ENCODE measurements at places on chromosomes 2 and 18.
A peak's percentile ranks its signal among the peaks of the same experiment; 100 is the strongest.

GRCh38 chr2:39431592-39432316 is 5.3 kb downstream of the MAP4K3 start:
- DNase-seq, result no peak

DNA sequence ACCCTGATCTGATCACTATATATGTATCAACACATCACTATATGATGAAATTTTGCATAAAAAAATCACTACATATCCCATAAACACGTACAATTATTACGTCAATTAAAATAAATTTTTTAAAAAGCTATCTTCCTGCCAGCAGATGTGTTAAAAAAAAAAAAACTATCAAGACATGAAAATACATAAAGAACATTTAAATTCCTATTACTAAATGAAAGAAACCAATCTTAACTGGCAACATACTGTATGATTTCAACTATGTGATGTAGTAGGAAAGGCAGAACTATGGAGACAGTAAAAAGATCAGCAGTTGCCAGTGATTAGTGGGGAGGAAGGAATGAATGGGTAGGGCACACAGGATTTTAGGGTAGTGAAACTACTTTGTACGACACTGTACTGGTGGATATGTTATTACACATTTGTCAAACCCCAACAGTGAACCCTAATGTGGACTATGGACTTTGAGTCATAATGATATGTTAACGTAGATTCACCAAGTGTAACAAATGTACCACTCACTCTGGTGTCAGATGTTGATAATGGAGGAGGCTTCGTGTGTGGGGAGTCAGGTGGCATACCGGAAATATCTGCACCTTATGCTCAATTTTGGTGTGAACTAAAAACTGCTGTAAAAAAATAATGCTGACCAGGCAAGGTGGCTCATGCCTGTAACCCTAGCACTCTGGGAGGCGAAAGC is 27.4 kb downstream of the USP34 start:
- DNase-seq, result no peak

- DNase-seq, result no peak
These were observed 16.5 kb downstream of the AGAP1 start for GRCh38 chr2:235510318-235510717.

- no peak for DNase-seq
These were observed 21.5 kb upstream of the MSH2 start for GRCh38 chr2:47381408-47381807.

- DNase-seq, result peak; percentile 54
These were observed 163.6 kb upstream of the ZNF516 start for GRCh38 chr18:76658627-76659026.

GRCh38 chr2:3386448-3386958 is 7.0 kb downstream of the TRAPPC12 start:
- no peak for DNase-seq

DNA sequence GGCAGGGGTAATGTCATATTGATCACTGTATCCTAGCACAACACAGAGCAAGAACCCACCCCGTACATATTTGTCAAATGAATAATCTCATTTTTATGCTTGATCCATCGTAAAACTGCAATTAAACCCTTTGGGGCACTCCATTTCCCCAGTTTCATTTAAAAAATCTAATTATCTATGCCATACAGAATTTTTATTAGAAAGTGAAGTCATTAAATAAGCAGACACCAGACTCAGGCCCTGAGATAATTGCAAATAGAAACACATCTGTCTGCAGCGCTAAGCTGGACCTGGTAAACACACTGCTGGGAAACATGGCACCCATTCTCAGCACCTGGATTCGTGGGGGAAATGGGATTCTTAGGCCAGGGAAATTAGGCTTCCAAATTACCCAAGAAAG is 5.1 kb downstream of the CYRIA start:
- no peak for DNase-seq

DNA sequence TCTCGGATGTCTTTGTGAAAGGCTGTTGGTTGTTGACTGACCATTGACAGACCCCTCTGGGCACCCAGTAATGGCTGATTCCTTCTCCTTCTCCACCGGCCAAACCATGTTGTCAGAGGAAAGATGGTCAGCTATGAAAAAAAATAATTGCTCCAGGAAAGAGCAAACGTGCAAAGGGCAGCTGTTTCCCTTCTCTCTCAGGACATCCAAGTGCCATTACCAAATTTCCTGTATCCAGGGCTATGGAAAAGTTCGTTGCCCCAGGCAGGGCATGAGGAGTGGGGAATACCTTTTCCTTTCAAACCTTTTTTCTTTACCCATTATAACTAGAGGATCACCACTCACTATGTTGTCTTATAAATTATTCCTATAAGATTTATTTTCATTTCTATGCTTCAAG is 321.5 kb upstream of the HNRNPA3 start:
- DNase-seq, result no peak

GRCh38 chr2:176178757-176179295 is 9.6 kb upstream of the HOXD1 start:
- no peak for DNase-seq

GRCh38 chr2:209602259-209602658 is 169.4 kb upstream of the UNC80 start:
- no peak for DNase-seq

DNA sequence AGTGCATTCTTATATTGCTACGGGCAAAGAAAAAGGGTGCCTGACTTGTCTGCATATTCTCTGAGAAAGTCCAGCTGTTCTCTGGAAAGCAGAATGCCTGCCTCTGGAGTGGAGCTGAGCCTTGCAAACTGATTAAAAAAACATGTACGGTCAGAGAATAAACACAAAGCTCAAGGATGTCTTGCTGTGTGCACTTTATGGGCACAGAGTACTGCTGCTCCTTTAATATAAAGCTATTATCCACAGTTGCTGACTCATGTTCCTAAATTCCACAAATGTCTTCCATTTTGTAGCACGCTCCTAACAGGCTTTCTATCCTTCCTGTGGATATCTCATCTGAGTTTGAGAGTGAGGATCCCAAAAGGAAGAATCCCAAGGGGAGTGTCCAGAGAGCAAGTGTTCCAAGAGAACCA is 229.0 kb downstream of the MREG start:
- DNase-seq, result no peak

DNA sequence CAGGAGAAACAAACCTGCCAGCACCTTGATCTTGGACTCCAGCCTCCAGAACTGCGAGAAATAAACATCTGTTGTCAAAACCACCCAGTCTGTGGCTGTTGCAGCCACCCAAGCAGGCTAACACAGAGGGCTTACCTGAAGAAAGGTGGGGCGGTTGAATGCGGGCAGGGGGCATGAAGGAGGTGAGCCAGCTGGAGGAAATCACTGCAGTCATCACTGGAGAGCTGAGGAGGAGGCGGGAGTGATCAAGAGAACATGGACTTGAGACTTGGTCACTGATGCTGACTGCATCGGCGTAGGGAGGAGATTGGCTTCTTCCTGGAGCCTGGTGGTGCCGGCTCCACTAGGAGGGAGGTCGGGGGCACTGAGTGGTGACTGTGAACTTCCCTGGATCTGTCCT is 14.6 kb upstream of the ARMC9 start:
- DNase-seq, result no peak

- no peak for DNase-seq
These were observed 3.8 kb downstream of the EN1 start for GRCh38 chr2:118843483-118844132.

- DNase-seq, result no peak
These were observed 312.5 kb upstream of the CHAC2 start for GRCh38 chr2:53455094-53455493.

DNA sequence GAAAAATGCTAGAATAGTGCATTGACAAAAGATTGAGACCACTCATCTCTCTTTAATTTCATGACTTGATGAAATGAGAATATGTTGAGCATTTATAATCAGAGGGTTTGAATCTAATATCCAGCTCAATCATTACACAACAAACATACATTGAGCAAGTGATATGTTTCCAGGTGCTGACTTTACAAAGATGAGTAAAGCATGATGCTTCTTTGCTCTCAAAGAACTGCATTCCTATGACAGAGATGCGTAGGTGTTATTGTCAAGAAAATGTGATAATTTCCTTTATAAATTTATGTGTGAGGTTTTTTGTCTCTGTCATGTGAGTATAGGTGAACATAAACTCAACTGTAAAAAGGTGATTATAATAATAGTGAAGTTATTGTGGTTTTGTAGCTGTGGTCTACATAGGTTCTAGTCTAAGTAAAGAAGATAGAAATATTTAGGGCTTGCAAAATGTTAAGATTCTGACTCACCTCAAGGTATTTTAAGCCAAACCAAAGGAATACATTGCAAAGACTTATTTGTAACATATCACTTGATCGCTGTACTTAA is 389.8 kb downstream of the GALNT13 start:
- no peak for DNase-seq

- no peak for DNase-seq
These were observed 14.5 kb upstream of the KCNK3 start for GRCh38 chr2:26678035-26678434.

DNA sequence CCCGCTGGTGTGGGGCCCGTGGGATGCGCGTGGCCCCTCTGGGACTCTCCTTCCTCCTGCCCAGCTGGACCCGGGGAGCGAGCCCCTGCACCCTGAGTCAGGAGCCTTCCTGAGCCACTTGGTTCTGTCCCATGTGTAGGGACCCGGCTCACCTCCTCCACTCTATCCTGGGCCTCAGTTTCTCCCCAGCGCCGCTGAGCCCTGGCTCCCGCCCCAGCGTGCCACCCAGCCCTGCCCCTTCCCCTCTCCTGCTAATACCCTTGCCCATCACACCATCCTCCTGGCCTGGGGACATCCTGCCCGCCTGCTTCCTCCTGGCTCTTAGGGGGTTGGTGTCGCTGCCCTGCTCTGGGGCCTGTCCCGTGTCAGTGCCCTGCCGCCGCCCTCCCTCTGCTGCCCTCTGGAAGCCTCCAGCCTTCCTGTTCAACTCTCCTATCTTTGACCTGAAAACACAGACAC is 24.8 kb downstream of the GPC1 start:
- no peak for DNase-seq

- no peak for DNase-seq
These were observed 70.3 kb upstream of the NOSTRIN start for GRCh38 chr2:168732100-168732499.

- DNase-seq, result peak; percentile 30
These were observed 37.0 kb upstream of the TMEM18 start for GRCh38 chr2:714005-714741.

DNA sequence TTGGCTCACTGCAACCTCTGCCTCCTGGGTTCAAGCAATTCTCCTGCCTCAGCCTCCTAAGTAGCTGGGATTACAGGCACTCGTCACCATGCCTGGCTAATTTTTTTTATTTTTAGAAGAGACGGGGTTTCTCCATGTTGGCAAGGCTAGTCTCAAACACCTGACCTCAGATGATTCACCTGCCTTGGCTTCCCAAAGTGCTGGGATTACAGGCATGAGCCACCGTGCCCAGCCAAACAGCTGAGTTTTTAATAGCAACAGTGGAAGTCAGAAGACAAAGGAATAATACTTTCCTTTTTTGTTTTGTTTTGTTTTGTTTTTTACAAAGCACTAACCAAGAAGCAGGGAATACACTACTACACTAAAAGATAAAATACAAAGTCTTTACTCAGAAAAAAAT is 16.9 kb downstream of the GPR75 start:
- DNase-seq, result no peak

GRCh38 chr2:138572318-138572717 is 70.7 kb downstream of the SPOPL start:
- no peak for DNase-seq

DNA sequence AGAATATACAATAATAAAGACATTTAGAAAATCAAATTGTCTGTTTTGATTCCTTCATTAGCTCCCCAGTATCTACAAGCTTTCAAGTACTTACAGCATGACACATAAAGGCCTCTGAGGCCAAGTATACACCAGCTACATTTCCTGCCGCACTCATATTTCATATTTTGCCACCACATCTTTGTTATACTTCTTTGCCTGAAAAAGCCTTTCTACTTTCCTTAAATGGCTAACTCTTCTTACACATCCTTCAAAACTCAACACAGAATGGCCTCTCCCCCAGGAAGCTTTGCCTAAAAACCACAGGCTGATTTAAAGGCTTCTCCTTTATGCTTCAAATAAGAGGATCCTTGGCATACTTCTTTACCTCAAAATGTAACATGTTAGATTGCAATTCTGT is 4.5 kb downstream of the STK17B start:
- no peak for DNase-seq

GRCh38 chr2:99810225-99810624 is 320.4 kb upstream of the REV1 start:
- no peak for DNase-seq

- no peak for DNase-seq
These were observed 2.0 kb downstream of the PPP4R1 start for GRCh38 chr18:9612215-9612830.

DNA sequence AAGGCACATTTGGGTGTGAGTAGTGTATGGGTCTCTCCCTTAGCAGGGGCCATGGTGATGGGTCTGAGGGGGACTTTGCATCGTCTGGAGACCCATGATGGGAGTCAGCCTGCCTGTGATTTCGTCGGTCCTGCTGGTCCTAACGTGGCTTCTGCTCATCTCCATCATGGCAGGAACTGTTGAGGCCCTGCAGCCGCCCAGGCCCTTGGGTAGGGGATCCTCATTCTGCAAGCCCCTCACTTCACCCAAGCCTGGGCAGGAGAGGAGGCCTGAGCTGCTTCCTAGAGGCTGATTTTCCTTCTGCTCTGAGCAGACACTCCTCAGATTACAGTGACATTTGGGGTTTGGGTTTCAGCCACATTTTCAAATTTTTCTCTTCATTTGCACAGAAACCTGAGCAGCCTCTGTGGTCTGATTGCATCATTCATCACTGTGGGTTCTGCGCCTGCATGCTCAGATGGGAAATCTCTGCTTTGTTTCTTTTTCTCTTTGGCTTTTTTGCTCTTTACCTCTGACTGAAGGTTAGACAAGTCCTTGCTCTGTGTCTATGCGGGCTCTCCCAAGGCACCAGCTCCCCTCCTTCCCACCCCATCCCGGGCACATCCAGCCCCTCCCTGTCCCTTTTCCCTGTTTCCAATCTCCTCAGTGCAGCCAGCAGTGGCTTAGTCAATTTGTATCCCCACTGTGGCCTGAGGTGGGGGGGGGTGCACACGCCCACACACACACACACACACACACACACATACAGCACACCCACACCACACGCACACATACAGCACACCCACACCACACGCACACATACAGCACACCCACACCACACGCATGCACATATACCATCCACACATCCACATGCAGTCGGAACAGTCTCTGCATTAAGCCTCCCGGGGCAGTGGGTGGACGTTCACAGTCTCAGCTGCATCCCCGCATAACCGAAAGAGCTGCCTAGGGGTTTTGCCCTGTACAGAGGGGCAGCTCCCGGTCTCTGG is 305.4 kb upstream of the HS6ST1 start:
- no peak for DNase-seq

DNA sequence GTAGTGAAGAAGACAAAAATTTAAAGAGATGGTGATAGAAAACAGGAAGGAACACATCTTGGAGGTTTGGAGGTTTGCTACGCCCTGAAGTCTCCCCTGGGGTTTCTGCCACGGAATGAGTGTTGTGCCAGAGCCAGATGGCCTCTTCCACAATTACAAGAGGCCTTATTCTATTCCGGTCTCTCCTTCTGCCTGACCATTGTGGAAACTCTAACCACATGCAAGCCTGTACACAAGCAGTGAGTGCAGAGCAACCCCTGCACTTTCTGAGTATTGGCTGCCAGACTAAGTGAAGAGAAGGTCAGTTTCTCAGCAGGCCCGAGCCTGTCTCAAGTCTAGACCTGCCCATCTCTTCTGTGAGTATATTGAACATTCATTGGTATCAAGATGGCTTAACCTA is 22.7 kb upstream of the MYO1B start:
- no peak for DNase-seq

Data from stimulated activated CD8-positive, alpha-beta memory T cell treated with anti-CD3 and anti-CD28 coated beads, Interleukin-2, amount 100 ng/mL, for 48 hours (primary cell).